ENCODE measurements at places on chromosomes 7 and 10.

GRCh38 chr10:122468926-122469781, 7.8 kb downstream of the HTRA1 start:
- no peak for DNase-seq

DNA sequence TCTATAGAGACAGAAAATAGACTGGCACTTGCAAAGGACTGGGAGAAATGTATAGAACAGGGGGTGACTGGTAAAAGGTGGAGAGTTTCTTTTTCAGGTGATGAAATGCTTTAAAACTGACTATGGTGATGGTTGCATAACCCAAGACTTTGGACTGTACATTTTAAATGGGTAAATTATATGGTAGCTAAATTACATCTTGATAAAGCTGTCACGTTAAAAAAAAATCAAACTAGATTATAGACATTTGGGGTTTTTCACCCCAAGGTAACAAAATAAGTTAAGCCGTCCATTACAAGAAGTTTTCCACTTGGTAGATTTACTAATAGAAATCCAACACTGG, 24.0 kb downstream of the TMEM209 start:
- DNase-seq, result no peak

DNA sequence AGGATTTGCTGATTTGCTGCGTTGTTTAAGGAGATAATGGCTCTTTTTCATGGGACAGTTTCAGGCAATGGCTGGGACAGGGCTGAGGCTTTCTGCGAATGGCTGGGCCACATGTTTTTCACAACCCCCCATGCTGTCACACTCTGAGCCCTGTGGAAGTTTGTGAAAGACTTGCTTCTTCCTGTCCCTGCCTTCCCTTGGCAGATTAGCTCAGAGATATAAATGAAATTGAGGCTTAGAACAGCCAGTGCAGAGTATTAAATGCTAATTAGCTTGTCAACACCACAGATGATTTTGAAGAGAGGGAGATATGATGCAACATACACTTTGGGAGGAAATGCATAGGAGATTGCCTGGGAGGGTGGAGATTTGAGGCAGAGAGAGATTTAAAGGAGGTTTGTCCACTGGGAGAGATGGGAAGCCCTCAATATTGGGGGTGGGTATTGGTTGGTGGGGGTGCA, 232.0 kb downstream of the SH2D4B start:
- DNase-seq, result no peak

- no peak for DNase-seq
Observed at GRCh38 chr10:110475722-110476515, 21.8 kb upstream of the DUSP5 start.

DNA sequence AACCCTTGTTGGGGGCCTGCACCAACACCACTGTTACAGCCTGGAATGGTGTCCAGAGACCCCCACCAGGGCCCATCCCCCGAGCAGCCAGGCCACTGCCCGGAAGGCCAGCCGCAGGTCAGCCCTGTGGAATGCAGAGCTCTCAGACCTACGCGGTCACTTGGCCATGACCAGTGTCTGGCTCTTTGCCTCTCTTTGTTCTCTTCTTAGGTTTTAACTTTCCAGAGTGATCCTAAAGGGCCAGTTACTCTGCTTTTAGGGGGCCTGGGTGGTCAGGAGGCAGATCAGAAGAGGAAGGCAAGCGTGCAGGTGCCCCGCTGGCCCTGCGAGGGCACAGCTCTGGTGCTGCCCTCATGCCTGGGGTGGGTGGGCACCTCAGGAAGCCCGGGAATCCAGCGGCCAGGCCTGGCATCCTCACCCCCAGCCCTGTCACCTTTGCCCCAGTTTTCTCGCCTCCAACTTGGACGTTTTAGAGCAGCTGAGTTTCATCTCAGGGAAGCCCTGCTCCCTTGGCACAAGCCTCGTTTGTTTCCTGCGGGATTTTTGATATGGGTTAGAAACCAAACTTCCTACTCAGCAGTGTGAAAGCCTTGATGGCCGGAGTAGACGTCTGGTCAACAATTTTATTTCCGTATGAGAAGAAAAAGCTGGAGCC, 62.5 kb upstream of the CHST15 start:
- DNase-seq, result no peak

- DNase-seq, result no peak
Observed at GRCh38 chr10:114723991-114724715, 66.1 kb upstream of the ABLIM1 start.

GRCh38 chr7:466465-467191, 53.0 kb downstream of the PDGFA start:
- DNase-seq, result no peak

GRCh38 chr10:118032564-118032963, 14.2 kb downstream of the RAB11FIP2 start:
- DNase-seq, result no peak

- DNase-seq, result no peak
Observed at GRCh38 chr7:4787947-4788626, 12.7 kb downstream of the AP5Z1 start.

DNA sequence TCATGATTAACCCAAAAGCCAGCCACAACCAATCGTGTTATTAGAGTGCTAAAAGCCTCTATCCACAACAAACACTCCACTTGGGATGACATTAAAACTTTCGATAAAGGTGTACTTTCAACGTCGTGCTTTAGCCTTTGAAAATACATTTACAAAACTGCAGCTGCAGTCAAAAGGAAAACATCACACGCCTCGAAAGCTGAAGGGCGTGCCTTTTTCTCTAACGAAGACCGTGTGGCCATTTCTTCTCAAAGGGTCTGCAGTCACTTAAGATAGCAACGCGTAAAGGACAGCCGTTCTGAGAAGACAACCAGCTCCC, 1.1 kb downstream of the ARHGAP12 start:
- no peak for DNase-seq

DNA sequence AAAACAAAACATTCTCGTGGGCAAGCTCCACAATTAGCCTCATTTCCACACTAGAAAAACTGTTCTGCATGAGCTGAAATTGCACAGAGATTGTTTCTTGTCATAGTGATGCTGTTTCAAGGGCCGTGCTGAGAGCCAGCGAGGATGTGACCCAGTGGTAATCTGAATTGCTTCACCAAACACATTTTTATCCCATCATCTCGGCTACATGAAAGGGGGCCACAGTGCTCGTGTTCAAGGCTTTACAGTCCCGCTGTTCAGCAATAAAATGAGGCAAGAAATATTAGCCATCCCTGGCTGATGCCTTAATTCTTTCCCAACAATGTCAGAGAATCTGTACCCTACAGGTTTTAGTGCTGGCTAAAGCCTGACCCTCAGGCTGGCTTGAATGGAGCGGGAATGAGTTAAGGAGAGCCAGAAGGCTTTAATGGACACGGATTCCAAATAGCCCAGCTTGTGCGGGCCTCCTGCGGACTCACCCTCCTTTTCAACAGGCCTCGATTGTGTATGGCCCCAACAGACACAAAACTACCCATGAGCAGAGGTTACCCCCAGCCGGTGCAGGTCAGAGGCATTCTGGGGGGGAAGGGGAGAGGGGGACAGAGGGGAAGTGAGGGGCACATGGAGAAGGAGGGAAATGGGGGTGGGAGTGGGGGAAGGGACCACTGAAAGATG, 2.0 kb upstream of the GDF10 start:
- no peak for DNase-seq

GRCh38 chr10:44786286-44786850, 124.8 kb upstream of the TMEM72 start:
- DNase-seq, result no peak

DNA sequence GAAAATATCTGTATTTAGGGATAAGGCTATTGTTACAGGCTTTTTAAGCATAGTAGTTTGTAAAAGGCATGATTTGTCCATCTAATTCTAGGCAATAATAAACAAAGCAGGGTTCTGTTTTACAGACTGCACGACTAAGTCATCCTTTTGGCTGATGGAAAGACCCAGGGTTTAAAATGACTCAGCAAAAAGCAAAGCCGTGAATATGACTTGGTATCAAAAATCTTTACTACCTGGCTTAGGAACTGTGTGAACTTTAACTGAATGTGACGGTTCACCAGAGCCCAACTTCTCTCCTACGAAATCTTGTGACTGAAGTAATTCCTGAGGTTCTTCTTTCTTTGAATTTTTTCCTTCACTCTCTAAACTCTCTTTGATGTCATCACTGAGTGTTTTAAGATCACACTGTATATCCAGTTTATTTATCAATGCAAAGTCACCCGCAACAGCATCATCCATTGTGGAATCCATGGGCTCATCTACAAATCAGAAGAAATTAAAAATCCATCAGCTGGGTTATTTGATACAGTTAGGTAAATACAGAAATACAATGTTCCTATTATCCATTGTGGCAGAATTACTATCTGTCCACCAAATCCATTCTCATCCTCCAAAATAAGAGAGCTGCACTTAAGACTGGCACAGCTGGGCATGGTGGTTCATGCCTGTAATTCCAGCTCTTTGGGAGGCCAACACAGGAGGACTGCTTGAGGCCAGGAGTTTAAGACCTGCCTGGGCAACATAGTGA, 17.0 kb downstream of the ATE1 start:
- no peak for DNase-seq

DNA sequence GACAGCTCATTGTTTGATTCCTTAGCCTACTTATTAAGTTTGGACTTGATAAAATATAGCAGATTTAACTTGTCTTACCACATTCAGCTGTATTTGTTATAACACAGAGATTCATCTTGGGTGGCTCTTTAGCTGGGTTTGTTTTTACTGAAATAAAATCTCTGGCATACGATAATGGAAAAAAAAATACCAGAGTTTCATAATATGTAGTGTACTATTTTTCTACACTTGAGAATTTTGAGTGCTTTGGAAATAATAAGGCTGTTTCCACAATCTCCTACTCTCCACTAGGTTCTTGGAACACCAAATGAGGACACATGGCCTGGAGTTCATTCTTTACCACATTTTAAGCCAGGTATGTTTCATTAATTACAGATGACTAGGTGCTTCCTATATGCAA, 218.6 kb upstream of the FZD1 start:
- no peak for DNase-seq

DNA sequence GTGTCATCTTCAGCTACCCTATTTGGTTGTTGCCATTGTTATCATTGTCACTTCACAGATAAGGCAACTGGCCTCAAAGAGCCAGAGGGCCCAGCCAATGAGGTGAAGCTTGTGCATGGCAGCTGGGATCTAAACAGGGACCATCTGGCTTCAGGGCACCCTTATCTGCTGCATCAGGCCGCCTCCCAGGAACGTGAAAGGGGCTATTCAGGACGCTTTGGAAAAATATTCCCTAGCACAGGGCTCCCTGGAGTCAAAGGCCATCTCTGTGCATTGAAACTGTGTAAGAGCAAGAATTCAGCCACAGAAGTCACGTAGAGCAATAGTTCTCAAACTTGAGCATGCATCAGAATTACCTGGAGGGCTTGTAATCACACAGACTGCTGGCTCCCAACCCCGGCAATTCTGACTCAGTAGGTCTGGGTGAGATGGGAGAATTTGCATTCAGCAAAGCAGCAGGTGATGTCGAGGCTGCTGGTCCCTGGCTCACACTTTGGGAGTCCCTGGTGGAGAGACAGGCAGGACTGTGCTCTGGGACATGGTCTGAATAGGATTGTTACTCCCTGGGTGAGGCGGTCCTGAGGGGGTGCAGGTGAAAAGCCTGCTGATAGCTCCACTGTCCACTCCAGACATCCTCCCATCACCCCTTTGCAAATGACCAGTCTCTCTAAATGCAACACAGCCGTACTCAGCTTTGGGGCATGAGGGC, 21.5 kb upstream of the PLEKHA1 start:
- no peak for DNase-seq

DNA sequence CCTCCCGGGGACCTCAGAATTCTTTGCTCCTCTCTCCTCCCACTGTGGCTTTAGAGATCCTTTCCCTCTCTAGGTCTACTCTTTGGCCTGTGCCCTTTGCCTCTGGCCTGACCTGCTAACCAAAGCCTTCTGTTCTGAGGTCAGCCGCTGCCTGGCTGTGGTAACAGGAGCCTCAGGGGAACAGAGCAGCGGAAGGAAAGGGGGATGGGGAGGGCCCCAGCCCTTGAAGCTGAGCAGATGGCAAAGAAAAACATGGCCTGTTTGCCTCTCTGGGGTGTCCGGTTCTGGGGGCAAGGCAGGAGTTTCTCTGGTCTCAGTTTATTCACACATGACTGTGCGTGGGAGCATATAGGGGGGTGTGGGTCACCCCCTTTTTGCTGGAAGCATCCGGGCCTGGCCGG, 28.2 kb downstream of the COL26A1 start:
- no peak for DNase-seq

DNA sequence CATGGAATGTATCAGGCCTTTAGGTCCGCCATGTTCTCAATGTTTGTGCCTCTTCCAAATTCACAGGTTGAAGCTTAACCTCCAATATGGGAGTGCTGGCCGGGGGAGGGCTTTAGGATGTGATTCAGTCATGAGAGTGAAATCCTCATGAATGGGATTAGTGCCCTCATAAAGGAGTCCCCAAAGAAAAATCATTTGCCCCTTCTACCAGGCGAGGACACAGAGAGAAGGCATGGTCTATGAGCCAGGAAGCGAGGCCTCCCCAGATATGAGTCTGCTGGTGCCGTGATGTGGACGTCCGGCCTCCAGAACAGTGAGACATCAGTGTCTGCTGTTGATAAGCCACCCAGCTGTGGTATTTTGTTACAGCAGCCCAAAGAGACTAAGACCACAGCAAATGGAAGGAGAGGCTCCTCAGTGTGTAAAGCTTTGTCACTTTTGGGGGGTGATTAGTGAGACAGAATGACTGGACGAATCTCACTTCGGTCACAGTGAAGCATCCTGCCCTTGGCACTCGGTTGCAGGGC, 231.3 kb upstream of the KLF6 start:
- no peak for DNase-seq

DNA sequence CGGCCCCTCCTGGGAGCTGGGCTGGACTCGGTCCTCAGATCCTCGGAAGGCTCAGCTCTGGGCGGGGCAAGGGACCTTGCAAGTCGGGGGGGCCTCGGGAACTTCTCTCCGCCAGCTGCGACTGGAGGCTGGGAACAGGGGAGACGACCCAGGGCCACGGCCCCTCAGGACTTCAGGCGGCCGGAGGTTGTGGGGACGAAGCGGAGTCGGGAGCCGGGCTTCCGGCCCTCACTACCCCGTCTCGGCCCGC, 2.6 kb downstream of the ADIRF start:
- DNase-seq, result no peak

DNA sequence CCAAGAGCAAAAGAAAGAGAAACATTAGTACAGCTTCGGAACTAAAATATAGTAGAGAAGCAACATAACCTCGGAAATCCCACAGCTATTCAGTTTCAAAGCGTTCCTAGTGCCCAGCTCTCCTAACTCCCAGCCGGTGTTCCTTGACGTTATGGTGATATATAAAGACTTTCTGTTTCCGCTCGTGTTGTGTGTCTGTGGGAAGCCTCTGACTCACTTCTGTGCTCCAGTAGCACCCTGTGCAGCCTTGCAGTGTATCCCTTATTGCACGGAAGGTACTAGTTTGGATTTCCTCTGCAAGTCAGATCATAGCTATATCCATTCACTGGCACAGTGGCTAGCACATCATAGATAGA, 535 bp downstream of the ASAH2B start:
- DNase-seq, result no peak

- DNase-seq, result no peak
Observed at GRCh38 chr7:96645084-96645483, 64.6 kb downstream of the SEM1 start.

DNA sequence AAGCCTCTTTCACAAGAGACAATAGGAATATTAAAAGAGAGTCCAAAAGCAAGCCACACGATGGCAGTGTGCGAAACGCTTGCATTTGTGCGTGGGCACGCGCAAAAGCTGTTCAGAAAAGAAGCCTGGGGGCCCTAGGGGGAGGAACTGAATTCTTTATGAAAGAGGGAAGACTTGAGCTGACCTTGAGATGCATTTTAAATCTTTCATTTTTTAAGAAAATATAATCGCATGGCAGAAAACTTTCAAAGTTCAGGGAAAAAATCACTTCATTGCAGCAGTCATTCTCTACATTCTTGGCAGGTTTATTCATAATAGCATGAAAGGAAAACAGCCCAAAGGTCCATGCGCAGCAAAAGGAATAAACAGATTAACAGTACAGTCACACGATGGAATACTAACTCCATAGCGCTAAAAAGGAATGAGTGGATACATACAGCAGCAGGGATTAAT, 206.5 kb upstream of the PRKCQ start:
- no peak for DNase-seq
